Regular cardiac myocyte (primary cell): ENCODE measurements at places on chromosomes 4 and X. TPM values are rescaled to one million over a fixed set of nuclear protein-coding genes. Genes with fewer than 3 reads are reported as not detected.

Gene CABS1
- not detected in 2 replicates for total RNA-seq

Gene MAP3K15
- not detected in 2 replicates for total RNA-seq

Gene ZNF827
- 2.3 and 6.8 TPM in 2 replicates for total RNA-seq

Gene PHOX2B
- not detected in 2 replicates for total RNA-seq

Gene MAGED4B
- 41.2 and 56.0 TPM in 2 replicates for total RNA-seq

Gene CLRN2
- not detected in 2 replicates for total RNA-seq

Gene CITED1
- total RNA-seq = not detected in 2 replicates

Gene DNAAF6
- total RNA-seq = not detected in 2 replicates
